Sigmoid colon (tissue), 7 donors: ENCODE measurements at places on chromosomes 3 and 15. TPM values are rescaled to one million over a fixed set of nuclear protein-coding genes. Genes with fewer than 3 reads are reported as not detected.

GRCh38 chr3:160163229-160163878, 61.9 kb upstream of the C3orf80 start:
- H3K36me3 ChIP-seq: no peaks in the 10 kb centered on the region
- H3K27ac ChIP-seq: no peak overlapping the region
- no peaks in the 10 kb centered on the region for H3K4me1 ChIP-seq
- no peak for DNase-seq
- no peak overlapping the region for H3K4me3 ChIP-seq

DNA sequence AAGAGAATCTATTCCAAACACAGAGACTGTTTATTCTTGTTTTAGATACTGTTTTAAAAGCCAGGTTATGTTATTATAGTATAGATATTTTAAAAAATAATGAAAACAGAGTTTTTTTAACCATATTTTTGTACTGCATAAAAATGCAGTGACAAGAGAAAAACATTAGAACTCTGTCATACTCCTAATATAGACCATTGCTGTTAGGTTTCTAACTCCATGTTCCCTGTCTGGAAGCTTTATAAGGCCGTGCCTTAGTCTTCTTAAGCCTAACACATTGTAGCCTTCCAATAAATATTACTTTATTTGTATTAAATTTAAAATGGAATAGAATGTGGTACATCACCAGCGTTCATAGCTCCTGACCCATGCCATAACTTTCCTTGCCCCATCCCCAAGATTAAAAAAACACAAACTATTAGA, 53.2 kb downstream of the MBNL1 start:
- peak overlapping the region; percentile 78 for H3K27ac ChIP-seq
- H3K4me1 ChIP-seq: peaks cover 84% of the 10 kb centered on the region
- no peak overlapping the region for H3K4me3 ChIP-seq
- no peaks in the 10 kb centered on the region for H3K36me3 ChIP-seq

GRCh38 chr3:104886220-104886995, 480.3 kb upstream of the ALCAM start:
- DNase-seq: no peak
- no peaks in the 10 kb centered on the region for H3K27me3 ChIP-seq
- no peak overlapping the region for H3K27ac ChIP-seq
- H3K4me3 ChIP-seq: no peak overlapping the region
- H3K36me3 ChIP-seq: no peaks in the 10 kb centered on the region

DNA sequence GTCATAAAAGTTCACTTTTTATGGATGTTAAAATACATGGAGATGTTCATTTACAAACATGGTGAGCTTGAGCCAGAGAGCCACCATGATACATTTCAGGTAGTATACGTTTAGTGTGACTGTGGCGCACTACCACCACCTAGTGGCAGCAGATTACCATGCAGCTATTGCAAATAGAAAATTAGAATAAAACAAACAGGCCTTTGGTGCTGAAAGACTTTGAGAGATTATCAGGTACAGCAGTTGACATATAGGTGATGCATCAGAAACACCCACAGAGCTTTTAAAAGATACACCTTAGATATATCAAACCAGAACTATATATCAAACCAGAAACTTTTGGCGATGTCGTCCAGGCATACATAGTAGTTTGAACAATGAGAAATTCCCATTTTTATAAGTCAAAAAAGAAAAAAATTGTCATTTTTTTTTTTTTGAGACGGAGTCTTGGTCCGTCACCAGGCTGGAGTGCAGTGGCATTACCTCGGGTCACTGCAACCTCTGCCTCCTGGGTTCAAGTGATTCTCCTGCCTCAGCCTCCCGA, 42.0 kb upstream of the ICE2 start:
- no peak overlapping the region for H3K27ac ChIP-seq
- H3K4me1 ChIP-seq: no peaks in the 10 kb centered on the region
- H3K27me3 ChIP-seq: no peaks in the 10 kb centered on the region
- no peak overlapping the region for H3K4me3 ChIP-seq

DNA sequence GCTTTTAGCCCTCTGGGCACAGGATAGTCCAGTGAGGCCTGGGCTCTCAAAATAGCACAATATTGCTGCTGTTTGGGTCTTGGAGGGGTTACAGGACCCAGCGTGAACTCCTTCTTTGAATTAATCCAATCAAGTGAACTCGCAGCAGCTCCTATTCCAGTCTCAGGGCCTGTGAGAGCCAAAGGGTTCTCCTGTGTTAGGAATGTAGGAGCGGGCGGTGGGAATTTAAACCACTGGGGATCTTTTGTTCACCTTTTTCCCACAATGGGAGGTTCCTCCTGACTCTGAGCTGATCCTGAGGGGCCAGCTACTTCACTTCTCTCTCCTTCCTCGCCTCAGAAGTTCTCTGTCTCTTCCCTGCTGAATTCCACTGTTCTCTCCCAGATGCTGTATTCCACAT, 504.0 kb downstream of the UNC13C start:
- no peak overlapping the region for H3K4me3 ChIP-seq
- H3K27ac ChIP-seq: no peak overlapping the region
- H3K27me3 ChIP-seq: no peaks in the 10 kb centered on the region
- H3K36me3 ChIP-seq: no peaks in the 10 kb centered on the region
- H3K4me1 ChIP-seq: no peaks in the 10 kb centered on the region
- DNase-seq: no peak

- no peak overlapping the region for H3K27ac ChIP-seq
- H3K4me1 ChIP-seq: peaks cover 23% of the 10 kb centered on the region
- no peak for DNase-seq
- no peaks in the 10 kb centered on the region for H3K36me3 ChIP-seq
Measured at GRCh38 chr3:169657351-169658124, 6.0 kb downstream of the MECOM start.

DNA sequence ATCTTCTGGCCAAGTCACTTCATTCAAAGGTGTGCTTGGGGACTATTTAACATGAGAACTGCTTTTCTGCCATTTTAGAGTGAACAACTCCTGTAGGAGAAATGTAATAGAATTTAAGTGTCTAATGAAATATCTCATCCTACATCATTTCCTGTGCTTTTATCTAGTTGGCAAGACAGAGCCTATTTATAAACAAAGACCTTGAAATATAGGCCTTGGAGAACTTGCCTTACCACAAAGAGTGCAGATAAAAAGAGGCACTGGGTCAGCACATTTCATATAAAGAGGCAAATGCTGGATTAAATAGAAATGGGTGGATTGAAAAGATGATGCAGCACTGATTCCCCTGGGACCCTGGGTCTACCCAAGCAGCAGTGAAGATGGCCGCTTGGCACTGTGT, 278.0 kb downstream of the SUCLG2 start:
- H3K36me3 ChIP-seq: no peaks in the 10 kb centered on the region
- H3K27me3 ChIP-seq: no peaks in the 10 kb centered on the region
- H3K4me3 ChIP-seq: no peak overlapping the region
- H3K4me1 ChIP-seq: no peaks in the 10 kb centered on the region
- H3K27ac ChIP-seq: no peak overlapping the region

DNA sequence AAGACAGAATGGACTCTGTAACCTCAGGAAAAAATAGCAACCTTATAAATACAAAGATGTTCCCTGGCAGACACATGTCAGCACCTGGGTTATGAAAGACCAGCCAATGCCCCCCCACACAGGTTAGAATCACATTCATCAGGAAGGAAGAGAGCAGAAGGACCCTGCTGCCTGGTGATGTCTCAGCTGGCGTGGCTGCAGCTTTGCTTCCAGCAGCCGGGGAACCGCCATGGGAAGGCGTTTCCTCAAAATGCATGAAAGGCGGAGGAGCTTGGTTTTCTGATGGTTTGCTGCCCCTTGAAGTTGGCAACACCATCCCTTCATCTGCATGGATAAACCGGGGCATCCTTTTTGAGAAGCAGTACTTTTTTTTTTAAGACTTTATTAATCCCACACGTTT, 10.9 kb upstream of the NSMCE3 start:
- H3K27me3 ChIP-seq: no peaks in the 10 kb centered on the region
- H3K27ac ChIP-seq: no peak overlapping the region
- no peak overlapping the region for H3K4me3 ChIP-seq

DNA sequence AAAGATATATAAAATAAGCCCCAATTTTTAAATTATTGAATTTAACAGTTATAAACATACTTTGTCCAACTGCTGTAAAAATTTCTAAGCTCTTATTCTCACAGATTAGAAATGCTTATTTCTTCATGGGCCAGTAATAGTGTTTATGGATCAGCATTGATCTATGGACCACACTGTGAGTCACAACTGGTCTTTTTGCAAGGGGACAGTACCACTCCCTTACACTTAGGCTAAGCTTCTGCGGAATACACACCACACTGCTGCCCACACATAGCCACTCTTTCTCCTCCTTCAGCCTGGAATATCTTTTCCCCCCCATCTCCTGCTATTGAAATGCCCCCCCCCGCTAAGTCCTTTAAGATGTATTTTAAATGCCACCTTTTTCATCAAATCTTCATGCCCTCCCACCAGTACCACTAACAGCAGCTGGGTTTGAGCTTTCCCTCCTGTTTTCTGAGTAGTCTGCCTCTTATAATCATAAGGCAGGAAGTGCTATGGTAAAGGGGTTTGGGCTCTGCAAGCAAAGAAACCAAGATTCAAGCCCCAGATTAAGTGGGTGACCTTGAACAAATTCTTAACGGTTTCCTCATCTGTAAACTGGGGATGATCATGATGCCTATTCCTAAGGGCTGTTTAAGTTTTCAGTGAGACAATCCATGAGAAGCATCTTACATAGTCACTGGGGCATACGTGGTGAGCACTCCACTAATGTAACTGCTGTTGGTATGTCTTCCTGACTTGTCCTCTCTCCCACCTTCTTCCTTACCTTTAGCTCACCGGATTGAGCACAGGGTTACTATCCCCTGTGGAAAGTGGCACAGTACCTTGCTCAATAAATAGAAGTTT, 69.2 kb downstream of the DCUN1D1 start:
- no peak overlapping the region for H3K4me3 ChIP-seq
- no peaks in the 10 kb centered on the region for H3K27me3 ChIP-seq
- no peak for DNase-seq
- H3K27ac ChIP-seq: no peak overlapping the region
- no peaks in the 10 kb centered on the region for H3K36me3 ChIP-seq

GRCh38 chr3:67524046-67524445, 130.4 kb downstream of the SUCLG2 start:
- no peaks in the 10 kb centered on the region for H3K27me3 ChIP-seq
- H3K4me1 ChIP-seq: no peaks in the 10 kb centered on the region
- no peak overlapping the region for H3K4me3 ChIP-seq

DNA sequence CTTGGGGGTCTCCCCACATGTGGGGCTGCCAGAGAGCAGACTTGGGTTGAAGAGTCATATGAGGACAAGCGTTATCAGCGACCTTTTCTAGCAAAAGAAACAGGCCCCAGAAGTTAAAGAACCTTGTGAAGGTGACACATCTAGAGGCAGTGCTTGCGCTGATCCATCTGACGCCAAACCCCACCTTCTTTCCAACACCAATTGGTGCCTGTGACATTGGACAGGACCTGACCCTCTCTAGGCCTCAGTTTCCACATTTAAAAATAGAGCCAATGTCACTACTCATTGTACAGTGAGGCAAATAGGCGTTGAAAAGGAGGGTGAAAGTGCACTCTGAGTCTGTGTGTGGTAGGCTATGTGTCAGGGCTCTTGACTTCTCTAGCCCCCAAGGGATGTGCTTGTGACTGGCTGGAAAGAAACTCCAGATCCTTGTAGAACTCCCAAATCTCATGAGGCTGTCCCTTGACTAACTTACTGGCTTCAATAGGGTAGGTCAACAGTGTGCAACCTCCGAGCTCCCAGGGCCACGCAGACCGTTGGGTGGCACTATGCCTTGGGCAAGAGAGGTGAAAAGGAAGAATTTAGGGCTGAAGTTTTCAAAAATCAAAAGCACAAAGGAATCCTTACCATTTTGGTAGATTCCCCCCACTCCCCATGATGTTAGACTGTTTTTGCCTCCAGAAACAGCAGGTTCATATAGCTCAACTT, 666 bp upstream of the FAM219B start:
- DNase-seq: no peak
- peak overlapping the region; percentile 95 for H3K27ac ChIP-seq
- peaks cover 27% of the 10 kb centered on the region for H3K4me1 ChIP-seq
- H3K4me3 ChIP-seq: peak overlapping the region; percentile 84

GRCh38 chr15:65365229-65365628, 12.6 kb downstream of the IGDCC3 start:
- H3K27ac ChIP-seq: no peak overlapping the region
- H3K4me3 ChIP-seq: no peak overlapping the region
- peaks cover 5% of the 10 kb centered on the region for H3K4me1 ChIP-seq
- DNase-seq: peak; percentile 14
- H3K36me3 ChIP-seq: no peaks in the 10 kb centered on the region

GRCh38 chr15:77030048-77030927, 35.4 kb downstream of the PSTPIP1 start:
- H3K4me3 ChIP-seq: no peak overlapping the region
- no peak overlapping the region for H3K27ac ChIP-seq
- H3K27me3 ChIP-seq: peaks cover 4% of the 10 kb centered on the region
- DNase-seq: peak; percentile 60
- peaks cover 13% of the 10 kb centered on the region for H3K4me1 ChIP-seq

- no peaks in the 10 kb centered on the region for H3K27me3 ChIP-seq
- no peaks in the 10 kb centered on the region for H3K36me3 ChIP-seq
- no peaks in the 10 kb centered on the region for H3K4me1 ChIP-seq
Measured at GRCh38 chr3:10514407-10515069, 9.2 kb upstream of the ATP2B2 start.

DNA sequence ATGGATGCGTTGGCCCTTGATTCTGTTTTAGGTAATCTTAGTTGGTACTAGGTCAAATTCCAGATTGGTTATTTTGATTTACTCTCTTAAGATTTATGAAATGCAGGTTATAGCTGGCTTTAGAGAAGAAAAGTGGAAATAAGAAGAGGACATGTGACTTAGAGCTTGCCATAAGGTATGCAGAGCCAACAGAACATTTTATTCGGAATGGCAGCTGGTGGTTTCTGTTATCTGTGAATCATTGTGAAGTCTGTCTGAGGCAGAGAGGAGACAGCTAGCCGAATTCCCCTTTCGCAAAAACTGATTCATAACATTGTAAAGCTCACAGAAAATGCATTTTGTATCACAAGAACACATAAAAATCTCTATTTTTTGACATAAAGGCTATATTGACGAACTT, 82.1 kb downstream of the FILIP1L start:
- no peak for DNase-seq
- no peak overlapping the region for H3K4me3 ChIP-seq
- no peak overlapping the region for H3K27ac ChIP-seq

DNA sequence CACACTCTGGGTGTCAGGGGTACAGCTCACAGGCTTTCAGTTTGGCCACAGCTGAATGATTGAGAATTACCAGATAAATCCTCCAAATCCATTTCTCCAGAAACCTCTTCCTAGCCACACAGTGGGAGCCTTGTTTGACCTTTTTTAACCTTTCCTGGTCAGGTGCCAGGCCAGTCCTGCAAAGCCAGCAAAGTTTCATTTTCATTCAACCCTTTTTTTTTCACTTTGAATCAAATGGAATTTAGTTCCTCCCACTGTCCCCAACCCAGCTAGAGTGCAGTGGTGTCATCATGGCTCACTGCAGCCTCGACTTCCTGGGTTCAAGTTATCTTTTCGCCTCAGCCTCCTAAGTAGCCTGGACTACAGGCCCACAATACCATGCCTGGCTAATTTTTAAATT, 67.8 kb downstream of the NSUN3 start:
- no peak for DNase-seq
- peaks cover 6% of the 10 kb centered on the region for H3K4me1 ChIP-seq
- H3K36me3 ChIP-seq: no peaks in the 10 kb centered on the region

GRCh38 chr15:90482124-90483011, 47.4 kb upstream of the CRTC3 start:
- H3K4me1 ChIP-seq: peaks cover 6% of the 10 kb centered on the region
- DNase-seq: no peak
- peaks cover 99% of the 10 kb centered on the region for H3K36me3 ChIP-seq

GRCh38 chr15:48872632-48873031, 5.3 kb upstream of the EID1 start:
- H3K27ac ChIP-seq: no peak overlapping the region
- H3K4me3 ChIP-seq: no peak overlapping the region
- H3K36me3 ChIP-seq: no peaks in the 10 kb centered on the region
- DNase-seq: no peak
- H3K4me1 ChIP-seq: no peaks in the 10 kb centered on the region
- no peaks in the 10 kb centered on the region for H3K27me3 ChIP-seq

Gene ARF4
- polyA plus RNA-seq: 290 TPM

Gene PLSCR5
- not detected for polyA plus RNA-seq

Gene SOX14
- polyA plus RNA-seq: not detected

Gene TBC1D23
- polyA plus RNA-seq: 18.0 TPM
